Stimulated activated CD8-positive, alpha-beta memory T cell treated with anti-CD3 and anti-CD28 coated beads, Interleukin-15, amount 100 ng/mL, for 24 hours (primary cell): ENCODE measurements at places on chromosomes 2 and 18.

DNA sequence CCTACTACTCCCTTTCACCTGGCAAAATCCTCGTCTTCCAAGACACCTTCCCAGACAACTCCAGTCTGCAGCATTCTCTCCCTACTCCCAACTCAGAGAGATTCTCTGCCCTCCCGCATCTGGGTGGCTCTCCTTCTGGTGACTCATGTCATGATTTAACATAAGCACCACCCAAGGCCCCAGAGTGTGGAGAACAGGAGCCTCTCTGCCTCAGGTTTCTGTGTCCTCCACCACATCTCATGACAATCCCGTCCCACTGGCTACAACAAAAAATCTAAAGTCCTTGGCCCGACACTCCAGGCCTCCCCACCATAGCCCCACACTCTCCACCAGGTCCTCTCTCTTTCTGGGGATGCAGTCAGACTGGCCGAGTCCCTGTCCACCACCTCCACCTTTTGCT lies 197.1 kb downstream of the BCL11A start:
- no peak for DNase-seq

DNA sequence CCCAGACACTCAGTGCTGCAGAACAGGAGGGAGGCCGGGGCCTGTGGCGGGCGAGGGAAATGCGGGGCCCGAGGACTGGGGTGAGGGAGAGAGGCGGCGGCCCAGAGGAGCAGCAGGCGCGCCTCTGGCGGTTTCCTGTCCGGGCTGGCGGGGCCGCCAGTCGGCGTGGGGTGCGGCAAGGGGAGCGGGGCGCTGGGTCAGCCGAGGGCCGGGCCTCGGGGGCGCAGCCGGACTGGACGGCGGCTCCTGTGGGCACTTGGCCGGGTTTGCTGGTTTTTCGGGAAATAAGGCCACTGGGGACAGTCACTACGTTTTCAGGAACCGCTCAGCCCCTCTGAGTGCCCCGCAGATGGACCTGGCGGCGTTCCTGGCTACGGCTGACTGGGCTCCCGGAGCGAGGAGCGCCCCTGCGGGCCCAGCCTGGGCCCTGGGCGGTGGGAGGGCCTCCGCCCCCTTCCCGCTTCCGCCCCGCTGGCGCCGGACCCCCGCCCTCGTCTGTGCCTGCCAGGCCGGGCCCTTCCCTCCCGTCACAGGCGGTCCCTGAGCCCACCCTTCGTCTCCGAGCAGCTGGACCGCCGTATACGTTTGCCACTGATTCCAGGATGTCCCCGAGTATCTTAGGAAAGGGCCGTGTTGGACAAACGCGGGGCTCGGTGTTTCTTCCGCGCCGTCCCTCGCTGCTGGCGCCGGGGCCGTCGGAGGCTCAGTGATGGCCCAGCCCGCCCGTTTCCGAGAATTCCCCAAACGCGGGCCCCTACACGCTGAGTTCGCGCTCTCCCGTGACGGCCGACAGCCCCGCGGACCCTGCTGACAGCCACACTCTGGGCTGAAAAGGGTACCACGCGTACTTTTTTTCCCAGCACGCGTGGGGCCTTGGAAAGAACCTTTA lies 84.6 kb downstream of the FAM210A start:
- no peak for DNase-seq

DNA sequence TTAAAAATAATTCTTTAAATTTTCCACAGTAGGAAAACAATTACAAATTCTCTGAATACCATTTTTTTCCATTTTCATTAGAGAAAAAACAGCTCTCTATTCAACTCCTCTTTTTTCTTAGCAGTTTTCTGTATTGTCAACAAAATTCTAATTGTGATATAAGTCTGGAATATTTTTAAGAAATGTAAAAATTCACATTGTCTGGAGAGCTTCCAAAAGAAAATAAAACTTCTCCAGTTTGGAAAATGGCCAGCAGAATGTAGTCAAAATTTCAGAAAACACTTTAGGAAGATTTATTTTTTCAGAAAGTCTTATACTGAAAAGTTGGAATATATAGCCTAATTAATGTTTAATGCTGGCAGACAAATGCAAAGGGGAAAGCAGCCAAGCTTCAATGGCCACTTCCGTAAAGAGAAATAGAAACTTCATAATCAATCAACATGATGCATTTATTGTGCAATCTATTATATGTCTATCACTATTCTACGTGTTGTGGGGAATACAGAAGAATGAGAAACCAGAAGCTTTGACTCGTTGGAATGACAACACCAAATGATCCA lies 733.2 kb upstream of the PKDCC start:
- no peak for DNase-seq

- no peak for DNase-seq
Observed at GRCh38 chr2:10954416-10954815, 42.7 kb downstream of the KCNF1 start.

- no peak for DNase-seq
Observed at GRCh38 chr2:96164459-96165184, 19.4 kb upstream of the DUSP2 start.

DNA sequence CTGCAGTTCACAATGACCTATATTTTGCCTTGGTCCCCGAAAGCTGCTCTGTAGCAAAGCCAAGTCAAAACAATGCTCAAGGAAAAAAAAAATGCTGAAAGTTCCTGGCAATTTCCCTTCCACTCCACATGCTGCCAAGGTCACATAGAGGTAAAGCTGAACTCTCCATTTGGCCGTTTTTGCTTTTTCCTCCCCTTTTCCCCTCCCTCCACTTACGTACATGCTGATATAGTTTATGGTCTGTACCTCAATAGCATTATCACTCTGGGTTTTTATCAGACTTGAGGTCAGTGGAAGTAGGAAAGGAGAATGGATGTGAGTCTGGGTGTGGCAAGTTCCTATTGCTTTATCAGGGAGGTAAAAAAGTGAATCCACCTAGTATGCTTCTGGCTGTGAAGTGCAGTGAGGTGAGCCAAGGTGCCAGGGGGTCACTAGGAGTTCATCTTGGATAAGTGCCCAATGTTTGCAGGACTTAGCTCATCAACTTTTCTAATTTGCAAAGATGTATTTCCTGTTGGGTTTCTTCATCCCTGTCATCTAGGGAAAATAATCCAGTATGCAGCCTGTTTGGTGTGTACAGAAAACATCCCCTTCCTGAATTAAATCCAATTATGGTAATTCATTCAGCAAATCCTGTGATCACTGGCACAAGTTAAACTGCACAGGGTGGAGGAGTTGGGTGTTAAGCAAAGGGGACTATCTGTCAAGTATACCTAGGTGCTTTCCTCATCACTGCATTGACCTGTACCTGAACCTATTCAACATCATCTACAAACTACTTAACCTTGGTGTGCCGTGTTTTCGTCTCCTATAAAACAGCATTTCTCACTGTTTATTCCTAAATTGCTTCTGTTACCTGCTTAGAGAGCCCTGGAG lies 124.3 kb upstream of the CYP26B1 start:
- no peak for DNase-seq

- DNase-seq, result no peak
Observed at GRCh38 chr18:48408111-48408726, 964 bp downstream of the ZBTB7C start.

DNA sequence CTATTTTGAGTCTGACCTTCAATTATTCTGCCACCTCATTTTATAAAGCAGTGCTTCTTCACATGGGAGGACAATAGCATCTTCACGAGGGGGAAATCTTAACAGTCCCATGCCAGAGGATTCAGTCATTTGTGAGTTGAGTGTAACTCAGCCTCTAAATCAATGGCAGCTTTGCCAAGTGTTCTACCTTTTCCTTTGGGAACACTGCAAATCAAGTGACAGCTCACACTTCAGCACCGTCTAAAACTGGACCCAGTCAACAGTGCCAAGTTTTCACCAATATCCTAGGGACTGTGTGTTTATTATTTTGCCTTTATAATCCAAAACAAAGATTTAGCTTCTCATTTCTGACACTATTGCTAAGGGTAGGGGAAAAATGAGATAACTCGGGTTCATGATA lies 133.6 kb downstream of the FIGN start:
- DNase-seq, result no peak

GRCh38 chr18:36628435-36629137 lies 200.2 kb downstream of the TPGS2 start:
- no peak for DNase-seq

DNA sequence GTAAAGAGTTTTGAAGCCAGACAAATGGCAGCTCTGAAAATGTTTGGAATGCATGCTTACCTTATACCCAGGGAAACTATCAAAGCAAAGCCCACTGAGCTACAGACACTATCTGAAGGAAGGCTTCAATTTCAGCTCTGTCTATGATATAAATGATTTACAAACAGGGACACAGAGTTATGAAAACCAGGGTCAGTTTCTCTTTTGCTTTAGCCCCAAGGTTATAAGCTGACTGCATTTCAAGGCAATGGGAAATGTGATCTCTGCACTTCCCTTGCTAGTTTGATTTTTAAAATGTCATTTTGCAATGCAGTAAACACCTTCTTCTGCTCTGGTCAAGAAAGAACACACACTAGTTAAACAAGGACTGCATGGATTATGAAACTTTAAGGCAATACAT lies 65.2 kb upstream of the CCDC195 start:
- DNase-seq, result no peak

GRCh38 chr2:147438882-147439281 lies 405.9 kb upstream of the ACVR2A start:
- DNase-seq, result no peak
